ENCODE measurements at places on chromosomes 6 and 20.

- no peak for DNase-seq
Measured at GRCh38 chr20:9442858-9443257, 71.5 kb upstream of the LAMP5 start.

DNA sequence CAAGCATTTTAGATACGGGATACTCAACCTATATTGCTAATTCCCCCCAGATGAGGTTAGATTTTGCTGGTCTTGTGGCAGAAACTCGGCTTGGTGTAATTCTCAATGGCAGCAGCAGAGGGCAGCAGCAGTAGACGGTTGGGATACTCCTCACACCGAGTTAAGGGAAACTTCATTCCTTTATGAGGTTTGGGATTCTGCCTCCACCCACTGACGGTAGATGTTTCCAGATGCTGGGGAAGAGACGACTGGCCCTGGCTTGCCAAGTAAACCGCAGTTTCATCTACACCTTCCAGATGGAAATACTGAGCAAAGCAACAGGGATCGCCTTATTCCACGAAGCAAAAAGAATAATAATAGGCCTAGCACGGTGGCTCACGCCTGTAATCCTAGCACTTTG, 8.2 kb upstream of the TBC1D7 start:
- peak; percentile 93 for DNase-seq

DNA sequence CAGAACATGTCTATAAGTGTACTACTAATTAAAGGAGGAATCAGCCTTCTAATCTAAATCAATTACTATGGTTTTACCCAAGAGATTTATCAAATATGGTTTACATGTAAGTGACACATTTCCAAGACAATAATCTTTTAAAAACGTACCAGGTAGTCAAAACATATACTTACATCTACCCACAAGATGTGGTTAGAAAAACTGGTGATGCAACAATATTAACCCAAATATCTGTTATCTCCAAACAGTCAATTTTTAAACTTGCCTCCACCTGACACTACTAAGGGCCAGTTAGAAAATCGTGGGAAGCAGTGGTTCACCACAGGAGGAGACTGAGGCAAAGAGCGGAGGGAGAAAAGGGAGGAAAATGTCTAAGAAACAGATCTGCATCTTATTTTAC, 28.0 kb downstream of the NOL7 start:
- DNase-seq: no peak

- DNase-seq: peak; percentile 39
Measured at GRCh38 chr6:149130508-149130907, 187.0 kb upstream of the TAB2 start.

Data from epithelial cell of esophagus (primary cell).